SIG-M5 (cell line): ENCODE measurements at places on chromosomes 7 and 10.

DNA sequence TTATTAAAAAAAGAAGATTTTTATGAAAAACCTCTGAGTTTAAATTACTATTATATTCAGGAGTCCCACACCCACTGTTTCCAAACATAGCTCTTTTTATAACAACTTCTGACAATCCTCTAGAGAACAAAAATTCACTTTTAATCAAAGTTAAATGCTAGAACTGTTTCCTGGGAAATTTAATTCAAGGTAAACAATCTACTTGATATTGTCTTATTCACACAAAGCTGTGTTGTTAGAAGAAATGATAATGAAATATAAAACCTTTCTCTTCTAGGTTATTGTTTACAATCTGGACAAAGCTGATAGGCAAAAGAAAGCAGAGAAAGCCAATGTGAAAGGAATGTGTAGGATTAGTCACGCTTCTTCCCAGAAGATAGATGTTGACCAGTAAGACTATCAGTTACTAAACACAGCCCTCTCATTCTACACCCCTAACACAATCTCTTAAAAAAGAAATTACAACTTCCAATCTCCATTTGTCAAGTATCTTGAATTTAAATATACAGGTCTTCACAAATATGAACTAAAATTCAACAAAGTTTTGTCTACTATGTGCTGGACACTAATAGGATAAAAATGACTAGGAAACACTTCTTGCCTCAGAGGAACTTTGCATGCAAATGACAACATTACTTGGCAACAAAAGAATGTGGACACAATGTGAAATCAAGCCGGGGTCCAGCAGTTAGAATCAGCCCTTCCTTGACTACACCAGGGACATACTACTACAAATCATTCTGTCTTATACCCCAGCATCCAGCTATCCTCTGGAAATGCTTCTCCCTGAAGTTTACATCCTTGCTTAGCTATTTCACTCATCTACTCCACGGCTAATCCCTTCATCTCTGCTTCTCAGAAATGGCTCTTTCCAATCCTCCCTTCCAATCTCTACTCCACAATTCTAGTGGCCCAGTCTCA lies 123.7 kb downstream of the IMMP2L start:
- DNase-seq = no peak

DNA sequence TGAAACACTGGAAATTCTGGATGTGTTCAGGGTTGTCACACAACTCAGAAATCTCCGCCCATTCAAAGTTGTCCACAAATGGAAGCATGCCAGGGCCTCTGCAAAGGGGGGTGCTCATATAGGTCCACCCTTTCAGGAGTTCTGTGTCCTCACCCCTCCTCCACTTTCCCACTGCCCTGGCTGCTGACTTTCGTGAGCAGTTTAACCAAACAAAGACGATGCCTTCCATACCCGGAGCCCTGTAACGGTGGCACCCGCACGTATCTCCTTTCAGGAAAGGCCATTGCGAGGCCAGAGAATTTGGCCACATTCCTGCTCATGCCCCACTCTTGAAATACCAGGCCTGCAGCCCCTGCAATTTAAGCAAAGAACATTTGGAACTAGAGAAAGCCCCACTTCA lies 1.4 kb downstream of the CPXM2 start:
- no peak for DNase-seq

- no peak for DNase-seq
Measured at GRCh38 chr7:155993420-155994278, 181.4 kb upstream of the SHH start.

DNA sequence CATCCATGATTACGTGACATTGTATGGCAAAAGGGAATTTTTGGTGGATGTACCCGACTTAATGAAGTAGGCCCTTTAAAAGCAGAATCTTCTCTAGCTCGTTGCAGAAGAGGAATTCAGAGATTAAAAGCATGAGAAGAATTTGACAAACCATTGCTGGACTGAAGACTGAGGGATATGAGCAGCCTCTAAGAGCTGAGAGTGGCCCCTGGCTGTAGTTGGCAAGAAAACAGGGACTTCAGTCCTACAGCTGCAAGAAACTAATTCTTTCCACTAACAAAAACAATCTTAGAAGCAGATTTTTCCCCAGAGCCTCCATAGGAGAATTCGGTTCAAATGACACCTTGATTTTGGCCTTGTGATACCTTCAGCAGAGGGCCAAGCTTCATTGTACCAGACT lies 34.1 kb downstream of the MACC1 start:
- DNase-seq = no peak

DNA sequence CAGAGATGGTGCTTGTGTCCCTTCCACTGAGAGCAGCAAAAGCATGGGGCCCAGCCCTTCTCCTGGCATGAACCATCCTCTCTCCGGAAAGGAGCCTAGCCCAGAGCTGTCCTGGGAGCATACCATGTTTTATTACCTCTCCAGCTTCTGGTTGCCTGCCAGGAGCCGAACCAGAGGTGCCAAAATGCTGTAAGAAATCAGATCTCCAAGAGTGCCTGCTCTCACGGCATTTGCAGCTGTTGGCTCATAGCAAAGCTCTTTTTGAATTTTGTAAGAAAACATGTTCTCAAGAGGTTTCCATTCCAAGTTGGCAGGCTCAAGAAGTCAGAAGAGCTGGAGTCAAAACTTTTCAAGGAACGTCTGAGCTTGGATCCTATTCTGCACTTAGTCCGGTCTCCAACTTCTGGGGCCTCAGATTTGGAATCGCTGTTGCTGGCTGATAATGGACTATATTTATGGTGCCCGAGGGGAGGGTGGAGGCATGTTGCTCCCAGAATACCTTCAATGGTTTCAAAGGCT lies 211.7 kb upstream of the MKI67 start:
- DNase-seq = no peak

DNA sequence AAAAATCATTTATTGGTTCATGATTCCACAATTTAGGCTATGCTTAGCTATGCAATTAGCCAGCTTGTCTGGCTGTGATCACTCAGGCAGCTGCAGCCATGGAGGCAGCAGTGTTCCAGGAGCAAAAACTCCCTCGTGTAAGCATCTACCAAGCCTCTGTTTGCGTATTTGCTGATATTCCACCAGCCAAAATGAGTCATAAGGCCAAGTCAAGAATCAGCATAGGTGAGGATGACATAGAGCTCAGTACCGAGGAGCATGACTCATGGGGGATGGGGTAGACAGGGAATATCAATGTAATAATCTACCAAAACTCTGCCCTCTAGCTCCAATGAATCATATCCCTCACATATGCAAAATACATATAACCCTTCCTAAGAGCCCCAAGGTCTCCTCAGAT lies 63.3 kb downstream of the IMMP2L start:
- no peak for DNase-seq

DNA sequence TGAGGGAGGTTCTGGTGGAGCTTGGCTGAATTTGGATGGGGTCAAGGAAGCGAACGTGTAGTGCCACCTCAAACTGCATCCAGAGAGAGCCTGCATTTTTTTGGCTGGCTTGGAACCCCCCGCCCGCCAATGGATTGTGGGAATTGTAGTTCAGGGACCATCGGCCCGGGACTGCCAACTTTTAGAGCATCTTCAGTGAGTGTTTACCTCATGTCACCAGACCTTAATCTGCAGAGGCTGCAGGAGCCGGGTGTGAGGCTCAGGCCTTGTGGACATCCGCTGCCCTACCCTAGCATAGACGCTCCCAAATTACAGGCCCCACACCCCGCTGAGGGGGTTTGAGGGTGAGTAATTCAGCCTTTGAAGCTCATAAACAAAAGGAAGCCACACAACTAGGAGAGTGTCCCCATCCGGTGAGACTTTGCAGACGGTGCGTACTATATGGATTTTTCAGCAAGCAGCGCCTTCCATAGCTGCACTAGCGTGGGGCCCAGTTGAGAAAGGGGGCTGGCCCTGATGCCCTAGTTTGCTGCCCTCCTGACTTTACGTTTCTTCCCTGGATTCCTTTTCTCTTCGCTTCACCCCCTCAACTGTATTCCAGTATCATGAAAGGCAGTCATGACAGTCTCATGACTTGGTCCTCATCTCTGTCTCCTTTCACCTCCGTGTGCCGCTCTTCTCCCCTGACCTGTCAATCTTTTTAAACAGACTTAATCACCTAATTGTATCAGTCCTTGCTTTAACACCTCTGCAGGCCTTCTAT lies 717 bp downstream of the CNPY4 start:
- DNase-seq = no peak

DNA sequence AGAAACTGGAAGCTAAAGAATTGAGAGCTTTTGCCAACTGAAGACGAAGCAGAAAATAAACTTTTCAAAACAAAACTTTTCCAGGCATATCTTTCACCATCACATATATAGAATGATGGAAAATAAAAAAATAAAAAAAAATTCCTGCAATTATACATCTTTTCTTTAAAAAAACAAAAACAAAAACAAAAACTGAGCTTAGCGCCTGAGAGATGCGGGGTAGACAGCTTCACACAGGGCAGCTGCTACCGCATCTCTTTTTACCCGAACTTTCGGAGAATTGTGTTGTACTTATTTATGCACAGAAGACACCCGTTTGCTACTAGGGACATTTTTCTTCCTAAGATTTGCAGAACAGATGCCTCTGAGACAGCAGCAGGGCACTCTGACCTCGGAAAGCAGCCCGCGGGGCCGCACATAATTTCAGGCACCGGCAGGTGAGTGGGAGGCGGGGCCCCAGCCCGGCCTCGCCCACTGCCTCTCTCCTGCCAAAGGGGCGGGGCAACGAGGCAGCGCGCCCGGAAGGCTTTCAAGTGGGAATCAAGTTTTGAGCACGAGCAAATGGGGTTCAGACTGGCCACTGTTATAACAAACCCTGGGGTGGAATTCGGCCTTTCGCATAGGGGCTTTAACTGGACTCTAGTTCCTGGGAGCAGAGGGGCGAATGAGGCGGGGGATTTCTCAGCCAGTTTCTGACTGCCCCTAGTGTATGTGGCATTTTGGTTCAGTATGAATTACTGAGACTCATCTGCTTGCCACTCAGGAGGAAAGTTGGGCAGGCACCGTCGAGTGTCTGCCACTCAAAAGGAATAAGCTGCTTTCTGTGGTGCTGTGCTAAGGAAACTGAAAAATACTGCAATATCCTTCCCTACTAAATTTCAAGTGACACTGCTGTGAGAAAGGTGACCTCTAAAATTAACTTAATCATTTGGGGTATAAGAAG lies 18.5 kb upstream of the FAM133B start:
- no peak for DNase-seq

GRCh38 chr10:125820701-125821100 lies 2.4 kb downstream of the UROS start:
- DNase-seq = no peak

- DNase-seq = no peak
Measured at GRCh38 chr10:90432866-90433265, 425.0 kb downstream of the HTR7 start.

DNA sequence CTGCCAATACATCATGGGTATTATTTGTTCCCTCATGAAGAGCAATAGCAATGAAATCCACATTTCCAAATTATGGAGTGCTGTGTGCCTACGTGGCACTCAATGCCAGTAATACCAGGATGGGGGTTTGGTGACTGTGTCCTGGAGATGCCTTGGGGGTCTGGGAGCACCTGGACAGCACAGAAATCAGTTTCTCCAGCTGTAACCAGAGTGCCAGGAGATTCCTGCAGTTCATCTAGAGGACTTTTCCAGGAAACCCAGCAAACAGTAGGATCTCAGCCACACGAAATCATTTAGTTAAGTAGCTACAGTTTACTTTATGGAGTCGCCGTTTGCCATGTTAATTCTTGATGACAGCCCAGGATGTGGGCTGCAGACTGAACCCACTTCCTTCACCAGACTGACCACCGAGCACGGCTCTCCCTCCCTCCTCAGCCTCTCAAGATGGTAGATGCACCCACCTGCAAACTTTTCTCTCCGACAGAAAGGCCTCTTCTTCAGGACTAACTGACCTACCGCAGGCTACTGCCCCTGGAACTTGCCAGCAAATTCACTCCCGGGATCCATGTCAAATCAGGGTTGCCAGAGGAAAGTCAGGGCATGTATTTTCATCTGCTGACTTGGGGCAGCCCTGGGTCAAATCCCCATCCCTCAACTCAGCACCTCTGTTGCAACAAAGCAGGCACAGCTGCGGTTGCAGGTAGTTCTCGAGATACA lies 30.3 kb downstream of the MKI67 start:
- no peak for DNase-seq

DNA sequence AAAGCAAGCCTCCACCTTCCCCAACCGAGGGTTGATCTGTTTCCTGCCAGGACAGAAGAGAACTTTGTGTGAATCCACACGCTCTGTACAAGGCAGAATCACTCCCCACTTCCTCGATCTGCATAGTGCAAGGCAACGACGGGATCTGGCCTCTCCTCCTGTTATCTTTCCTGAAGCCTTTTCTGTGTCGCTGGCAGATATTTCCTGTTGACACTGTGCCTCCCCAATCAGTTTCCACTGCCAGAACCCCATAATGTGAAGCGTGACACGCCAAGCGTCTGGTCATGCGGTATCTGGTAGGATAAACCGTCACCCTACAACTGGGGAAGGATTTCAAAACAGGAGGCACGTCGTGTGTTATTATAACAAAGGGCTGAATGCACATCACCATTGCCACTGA lies 57.2 kb downstream of the FAM171A1 start:
- DNase-seq = no peak

- DNase-seq = no peak
Measured at GRCh38 chr7:65404020-65404419, 30.4 kb downstream of the ZNF92 start.

- DNase-seq = no peak
Measured at GRCh38 chr10:31694929-31695837, 233.4 kb downstream of the ARHGAP12 start.

GRCh38 chr7:153297141-153297540 lies 537.6 kb downstream of the ACTR3B start:
- DNase-seq = no peak

GRCh38 chr7:31939076-31939475 lies 131.1 kb downstream of the PDE1C start:
- DNase-seq = no peak

DNA sequence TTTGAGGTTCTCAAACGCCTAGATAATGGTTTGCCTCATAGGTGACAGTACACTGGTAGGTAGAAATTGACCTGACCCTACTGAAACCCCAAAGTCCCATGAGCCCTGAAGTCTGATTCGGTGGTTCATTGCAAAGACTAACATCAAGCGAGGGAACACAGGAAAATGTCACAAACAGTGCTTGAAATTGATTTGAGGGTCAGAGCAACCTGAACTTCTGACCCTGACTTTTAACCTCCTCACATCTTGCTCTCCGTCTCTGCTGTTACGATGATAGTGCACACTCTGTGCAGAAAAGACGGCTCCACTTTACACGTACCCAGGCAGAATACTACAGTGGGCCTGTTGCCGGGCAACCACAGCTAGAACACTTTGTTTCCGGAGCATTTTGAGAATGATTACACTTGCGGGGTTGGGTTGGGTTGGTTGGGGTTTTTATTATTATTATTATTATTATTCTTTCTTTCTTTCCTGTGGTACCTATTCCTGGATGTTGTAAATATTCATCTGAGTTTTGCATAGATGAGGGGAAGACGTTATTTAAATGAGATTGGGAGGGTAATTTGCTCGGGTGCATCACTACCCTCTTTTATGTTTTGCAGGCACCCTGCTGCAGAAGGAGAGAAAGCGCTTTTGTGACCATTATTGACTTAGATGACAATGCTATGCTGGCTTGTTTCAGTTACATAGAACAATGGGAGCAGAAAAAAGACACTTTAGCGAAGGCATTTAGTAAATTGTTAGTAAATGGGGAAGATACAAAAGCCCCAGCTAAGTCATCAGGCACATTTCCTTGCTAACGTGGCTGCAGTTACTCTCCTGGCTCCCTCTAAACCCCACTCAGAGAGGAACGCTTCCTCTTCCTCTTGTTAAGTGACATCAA lies 438.1 kb upstream of the NRP1 start:
- no peak for DNase-seq

- no peak for DNase-seq
Measured at GRCh38 chr10:26815500-26815899, 45.3 kb downstream of the ABI1 start.
